ENCODE measurements at places on chromosomes 2 and 18.

DNA sequence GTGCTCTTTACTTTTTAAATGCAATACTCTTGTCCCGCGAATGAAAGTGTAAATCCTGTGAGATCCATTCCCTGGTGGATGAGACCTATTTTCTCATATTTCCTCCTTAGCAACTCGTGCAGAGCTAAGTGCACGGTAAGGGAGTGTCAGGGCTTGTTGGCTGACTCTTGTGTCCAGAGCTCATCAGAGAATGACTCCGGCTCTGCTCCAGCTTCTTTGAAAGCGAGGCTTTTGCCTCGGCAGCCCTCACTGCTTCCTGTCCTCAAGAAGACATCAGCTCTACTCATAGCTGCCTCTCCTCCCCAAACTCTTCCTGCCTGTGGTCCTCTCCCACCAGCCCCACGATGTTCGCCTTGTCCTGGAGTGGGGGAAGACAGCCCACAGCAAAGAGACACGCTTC is 70.7 kb downstream of the LIPG start:
- no peak for DNase-seq

DNA sequence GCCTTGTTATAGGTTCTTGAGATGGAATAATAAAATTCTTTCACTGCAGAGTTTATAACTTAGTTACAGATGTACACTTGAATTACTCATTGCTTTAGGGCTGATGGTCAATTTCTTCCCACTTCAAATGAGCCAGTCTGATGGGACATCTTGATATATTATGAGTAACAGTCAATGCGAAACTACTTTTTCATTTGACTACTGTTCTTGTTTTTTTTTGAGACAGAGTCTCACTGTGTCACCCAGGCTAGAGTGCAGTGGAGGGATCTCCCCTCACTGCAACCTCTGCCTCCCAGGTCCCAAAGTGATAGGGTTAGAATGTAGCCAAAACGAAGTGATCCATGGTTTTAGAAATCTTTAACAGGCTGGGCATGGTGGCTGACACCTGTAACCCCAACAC is 57.1 kb downstream of the ST3GAL5 start:
- no peak for DNase-seq

GRCh38 chr18:45851161-45851925 is 25.9 kb downstream of the SIGLEC15 start:
- DNase-seq = no peak

GRCh38 chr2:165185633-165186032 is 18.2 kb downstream of the SCN3A start:
- DNase-seq = no peak

DNA sequence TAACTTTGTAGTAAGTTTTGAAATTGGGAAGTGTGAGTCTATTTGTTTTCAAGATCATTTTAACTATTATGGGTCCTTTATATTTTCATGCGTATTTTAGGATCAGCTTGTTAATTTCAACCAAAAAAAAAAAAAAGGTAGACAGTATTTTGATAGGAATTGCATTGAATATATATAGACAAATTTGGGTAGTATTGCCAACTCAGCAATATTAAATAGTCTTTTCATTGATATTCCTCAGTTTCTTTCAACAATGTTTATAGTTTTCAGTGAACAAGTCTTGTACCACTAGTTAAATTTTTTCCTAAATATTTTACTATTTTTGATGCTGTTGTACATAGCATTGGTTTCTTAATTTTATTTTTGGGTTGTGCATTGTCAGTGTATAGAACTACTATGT is 149.9 kb downstream of the TAF4B start:
- DNase-seq = no peak

GRCh38 chr18:4236940-4237663 is 218.0 kb downstream of the DLGAP1 start:
- no peak for DNase-seq

- no peak for DNase-seq
Observed at GRCh38 chr2:72077702-72078169, 69.9 kb downstream of the CYP26B1 start.

- DNase-seq = peak; percentile 73
Observed at GRCh38 chr18:35635170-35635569, 53.6 kb downstream of the GALNT1 start.

DNA sequence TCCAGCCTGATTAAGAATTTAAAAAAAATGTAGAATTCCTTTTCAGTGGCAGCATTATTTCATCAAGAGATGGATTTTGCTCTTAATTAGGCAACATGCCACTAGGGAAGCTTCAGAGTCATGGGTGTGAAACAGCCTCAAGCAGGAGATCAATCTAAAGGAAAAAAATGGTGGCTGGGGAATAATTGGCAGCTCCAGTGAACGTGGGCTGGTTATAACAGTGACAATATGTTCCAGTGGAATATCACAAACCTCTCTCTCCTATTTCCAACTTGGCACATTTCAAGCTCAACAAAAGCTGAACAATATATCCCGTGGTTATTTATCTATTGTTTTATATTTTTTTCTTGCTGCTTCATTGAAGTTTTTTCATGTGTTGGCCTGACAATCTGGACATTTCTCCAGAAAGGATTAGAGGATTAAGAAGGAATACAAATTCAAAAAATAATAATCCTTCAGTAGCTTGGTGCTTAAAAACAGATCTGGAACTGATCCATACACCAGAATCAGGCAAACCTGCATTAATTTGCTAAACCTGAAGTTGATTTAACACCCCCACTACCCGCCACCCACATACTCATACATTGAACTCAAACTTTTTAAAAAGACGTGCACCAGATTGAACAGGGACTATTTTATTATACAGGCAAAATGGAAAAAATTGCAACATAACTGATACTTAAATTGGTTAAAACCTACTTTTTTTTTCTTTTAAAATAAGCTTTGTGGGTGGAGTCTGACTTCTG is 255.9 kb upstream of the SPRED2 start:
- no peak for DNase-seq

- no peak for DNase-seq
Observed at GRCh38 chr2:172734711-172735581, 699 bp upstream of the RAPGEF4 start.

DNA sequence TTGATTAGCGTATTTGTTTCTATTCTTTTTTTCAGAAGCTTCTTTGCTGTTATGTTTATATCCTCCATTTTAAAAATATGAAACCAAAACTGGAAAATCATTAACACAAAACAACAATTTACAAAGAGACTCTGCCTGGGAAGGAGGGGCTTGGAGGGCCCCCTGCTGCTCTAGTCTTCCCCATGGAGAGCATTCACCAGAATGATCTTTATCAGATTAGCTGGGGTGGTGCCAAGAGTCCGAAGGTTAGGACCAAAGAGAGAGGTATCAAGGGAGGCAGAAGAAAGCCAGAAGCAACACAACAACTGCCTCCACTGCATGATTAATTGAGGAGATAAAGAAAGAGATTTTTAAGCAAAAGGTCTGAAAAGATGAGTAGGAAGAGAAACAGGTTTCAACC is 218.6 kb downstream of the IRS1 start:
- no peak for DNase-seq

DNA sequence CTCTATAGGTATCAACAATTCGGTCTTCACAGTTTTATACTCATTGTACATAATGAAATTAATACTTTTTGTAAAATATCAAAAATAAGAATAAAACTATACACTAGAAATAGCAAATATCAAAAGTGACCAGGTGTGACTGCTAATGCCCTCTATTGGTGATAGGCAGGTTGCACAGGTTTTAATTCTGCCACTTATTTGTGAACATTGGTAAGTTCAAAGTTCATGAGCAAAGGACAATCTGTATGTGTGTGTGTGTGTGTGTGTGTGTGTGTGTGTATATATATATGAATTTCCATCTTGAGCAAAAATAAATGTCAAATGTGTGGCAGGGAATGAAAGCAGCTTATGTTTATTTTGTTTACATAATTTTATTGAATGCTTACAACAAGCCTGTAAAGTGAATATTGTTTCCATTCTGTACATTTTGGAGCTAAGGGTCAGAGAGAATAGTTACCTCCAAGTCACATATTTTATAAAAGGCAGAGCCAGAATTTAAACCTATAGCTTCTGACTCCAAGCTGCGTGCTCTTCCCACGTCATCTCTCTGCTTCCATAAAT is 537.4 kb downstream of the CPS1 start:
- no peak for DNase-seq

DNA sequence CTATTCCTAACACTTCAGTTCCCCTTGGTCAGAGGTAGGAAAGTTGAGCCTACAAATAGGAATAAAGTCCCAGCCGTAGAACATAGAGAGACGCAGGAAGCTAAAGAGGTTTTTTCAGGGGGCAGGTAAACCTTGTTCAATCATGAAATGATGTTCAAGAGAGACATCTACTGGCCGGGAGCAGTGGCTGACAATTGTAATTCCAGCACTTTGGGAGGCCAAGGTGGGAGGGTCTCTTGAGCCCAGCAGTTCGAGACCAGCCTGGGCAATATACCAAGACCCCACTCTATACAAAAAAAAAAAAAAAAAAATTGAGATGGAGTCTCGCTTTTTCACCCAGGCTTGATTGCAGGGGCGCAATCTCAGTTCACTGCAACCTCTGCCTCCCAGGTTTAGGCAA is 66.7 kb upstream of the DNAJC10 start:
- DNase-seq = peak; percentile 50

DNA sequence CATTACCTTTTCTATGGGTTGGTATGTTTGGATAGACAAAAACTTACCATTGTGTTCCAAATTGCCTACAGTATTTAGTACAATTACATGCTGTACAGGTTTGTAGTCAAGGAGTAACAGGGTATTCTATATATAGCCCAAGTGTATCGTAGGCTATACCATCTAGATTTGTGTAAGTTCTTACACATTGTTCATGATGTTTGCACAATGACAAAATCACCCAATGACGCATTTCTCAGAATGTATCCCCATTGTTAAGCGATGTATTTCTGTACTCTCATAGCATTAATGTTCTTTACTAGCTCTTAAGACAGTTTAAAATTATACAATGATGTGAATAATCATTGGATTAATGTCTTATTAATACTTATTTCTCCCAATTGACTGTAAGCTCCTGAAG is 16.7 kb downstream of the TACR1 start:
- no peak for DNase-seq

DNA sequence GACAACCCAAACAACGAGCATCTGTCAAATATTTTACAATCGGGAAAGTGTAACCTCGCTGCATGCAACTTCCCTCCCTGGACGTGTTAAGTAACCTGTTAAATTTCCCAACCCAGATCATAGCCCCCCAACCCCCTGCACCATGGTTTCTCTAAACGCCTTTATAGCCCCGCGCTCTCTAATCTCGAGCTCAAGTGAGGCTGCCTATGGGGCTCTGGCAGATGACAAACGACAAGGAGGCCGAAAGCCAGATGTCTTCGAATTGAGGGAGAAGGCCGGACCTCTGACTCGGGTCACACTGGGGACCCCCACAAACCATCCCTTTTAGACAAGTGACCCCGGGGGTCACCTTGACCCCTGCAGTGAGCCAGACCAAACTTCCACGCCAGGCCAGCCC is 526 bp downstream of the COX7A2L start:
- no peak for DNase-seq

GRCh38 chr2:54901224-54901986 is 148.8 kb downstream of the RTN4 start:
- no peak for DNase-seq

DNA sequence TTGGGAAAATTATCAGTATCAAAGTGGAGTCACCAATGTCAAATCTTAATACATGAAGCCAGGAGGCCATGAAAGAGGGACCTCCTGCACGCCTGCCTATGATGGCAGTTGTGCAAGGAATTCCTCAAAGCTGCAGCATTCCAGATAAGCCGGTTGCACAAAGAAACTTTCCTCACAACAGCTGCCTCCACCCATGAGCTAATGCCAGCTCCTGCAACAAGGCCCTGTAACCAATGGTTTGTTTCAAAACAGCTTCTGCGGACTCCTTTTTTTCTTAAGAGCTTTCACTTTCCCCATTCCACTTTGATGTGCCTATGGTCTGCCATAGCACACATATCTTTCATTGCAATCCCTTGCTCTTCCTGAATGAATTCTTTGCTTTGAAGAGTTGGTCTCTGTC is 22.4 kb downstream of the TMEM200C start:
- DNase-seq = no peak

GRCh38 chr18:39587586-39587985 is 2022.0 kb upstream of the CELF4 start:
- no peak for DNase-seq

- no peak for DNase-seq
Observed at GRCh38 chr2:146119586-146119985, 1599.7 kb upstream of the ZEB2 start.

- no peak for DNase-seq
Observed at GRCh38 chr2:175431101-175431946, 249.8 kb upstream of the ATP5MC3 start.

GRCh38 chr2:201114846-201115245 is 1.1 kb upstream of the CFLAR start:
- DNase-seq = peak; percentile 42

DNA sequence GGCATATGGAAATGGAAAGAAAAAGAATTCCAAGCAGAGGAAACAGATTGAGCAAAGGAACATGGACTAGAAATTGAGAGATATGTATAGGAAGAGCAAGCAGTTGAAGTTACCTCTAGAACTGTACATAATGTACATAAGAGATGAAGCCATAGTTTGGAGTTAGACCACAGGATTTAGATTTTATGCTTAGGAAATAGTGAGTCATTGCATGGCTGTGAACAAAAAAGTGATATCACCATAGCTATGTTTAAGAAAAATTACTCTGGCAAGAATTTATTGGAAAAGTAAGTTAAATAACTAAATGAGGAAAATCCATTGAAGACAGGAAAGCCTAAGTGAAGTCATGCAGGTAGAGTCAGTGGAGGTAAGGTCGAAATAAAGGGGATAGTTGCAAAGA is 99.4 kb upstream of the GALNT5 start:
- peak; percentile 51 for DNase-seq

- no peak for DNase-seq
Observed at GRCh38 chr18:60090170-60090569, 190.4 kb downstream of the PMAIP1 start.

DNA sequence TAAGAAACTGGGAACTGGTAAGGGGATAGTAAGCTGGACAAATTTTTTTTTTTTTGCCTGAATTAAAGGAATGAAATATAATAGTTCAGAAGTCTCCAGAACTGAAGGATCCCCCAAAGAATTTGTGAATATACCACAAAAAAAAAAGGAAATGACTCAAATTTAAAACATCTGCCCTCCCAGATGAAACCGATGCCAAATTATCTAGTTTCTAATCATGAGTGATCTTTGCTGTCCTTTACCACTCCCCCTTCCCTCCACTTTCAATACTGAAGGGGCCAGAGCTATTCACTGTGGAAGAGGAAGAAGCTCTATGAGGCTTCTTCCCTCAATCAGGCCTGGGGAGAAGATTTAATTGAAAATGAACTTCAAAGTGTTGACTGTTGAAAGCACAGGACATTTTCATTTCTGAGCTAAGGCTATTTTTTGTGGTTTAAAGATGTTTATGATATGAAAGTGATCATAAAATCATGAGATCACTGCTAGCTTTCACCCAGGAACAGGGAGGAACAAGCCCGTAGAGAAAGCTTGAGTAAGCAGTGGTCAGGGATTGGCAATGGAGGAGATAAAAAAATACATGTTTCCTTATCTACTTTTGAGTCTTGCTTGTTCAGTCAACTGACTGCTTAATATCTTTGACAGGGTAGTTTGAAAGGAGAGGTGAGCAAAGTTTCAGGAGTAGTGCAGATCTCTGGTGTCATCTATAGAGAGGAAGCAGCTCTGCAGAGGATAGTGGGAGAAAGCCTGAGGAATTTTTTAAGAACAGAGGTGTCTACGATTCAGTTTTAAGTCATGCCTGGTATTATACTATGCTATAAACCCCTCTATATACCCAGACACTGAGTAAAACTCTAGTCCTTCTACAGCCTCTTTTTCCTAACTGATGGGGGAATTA is 409.5 kb upstream of the FIGN start:
- DNase-seq = peak; percentile 69

All from EH (cell line).